Suppressor macrophage treated with lipopolysaccharide for 1 hour (primary cell): ENCODE measurements at places on chromosomes 3 and 15.

GRCh38 chr3:130627143-130627855, 110.3 kb downstream of the COL6A6 start:
- no peak for DNase-seq

DNA sequence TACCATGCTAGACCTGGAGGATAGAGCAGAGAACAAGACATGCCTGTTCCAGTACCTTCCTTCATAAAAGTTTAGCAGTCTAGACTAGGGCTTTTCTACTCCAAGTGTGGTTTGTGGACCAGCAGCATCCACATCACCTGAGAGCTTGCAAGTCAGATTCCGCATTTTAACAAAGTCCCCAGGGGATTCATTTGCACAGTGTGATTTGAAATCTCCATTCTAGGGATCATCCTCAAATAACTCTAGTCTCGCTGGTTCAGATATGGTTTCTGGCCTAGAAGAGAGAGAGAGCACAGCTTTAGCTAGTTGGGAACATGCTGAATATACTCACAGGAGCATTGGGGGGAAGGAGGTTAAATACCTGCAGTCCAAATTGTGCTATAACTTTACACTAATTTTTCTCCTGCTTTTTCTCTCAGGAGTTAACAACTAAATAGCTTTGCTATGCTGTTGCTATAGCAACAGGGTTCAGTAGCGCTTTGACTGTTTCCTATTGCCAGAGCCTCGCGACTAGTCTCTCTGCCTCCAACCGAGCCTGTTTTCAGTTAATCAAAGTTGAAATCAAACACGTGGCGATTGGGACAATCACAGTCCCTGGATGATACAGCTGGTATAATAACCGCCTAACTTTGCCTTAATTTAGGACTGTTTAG, 64.0 kb upstream of the RASGRF1 start:
- no peak for DNase-seq

GRCh38 chr3:150319900-150320299, 88.2 kb upstream of the TSC22D2 start:
- DNase-seq, result peak; percentile 56

DNA sequence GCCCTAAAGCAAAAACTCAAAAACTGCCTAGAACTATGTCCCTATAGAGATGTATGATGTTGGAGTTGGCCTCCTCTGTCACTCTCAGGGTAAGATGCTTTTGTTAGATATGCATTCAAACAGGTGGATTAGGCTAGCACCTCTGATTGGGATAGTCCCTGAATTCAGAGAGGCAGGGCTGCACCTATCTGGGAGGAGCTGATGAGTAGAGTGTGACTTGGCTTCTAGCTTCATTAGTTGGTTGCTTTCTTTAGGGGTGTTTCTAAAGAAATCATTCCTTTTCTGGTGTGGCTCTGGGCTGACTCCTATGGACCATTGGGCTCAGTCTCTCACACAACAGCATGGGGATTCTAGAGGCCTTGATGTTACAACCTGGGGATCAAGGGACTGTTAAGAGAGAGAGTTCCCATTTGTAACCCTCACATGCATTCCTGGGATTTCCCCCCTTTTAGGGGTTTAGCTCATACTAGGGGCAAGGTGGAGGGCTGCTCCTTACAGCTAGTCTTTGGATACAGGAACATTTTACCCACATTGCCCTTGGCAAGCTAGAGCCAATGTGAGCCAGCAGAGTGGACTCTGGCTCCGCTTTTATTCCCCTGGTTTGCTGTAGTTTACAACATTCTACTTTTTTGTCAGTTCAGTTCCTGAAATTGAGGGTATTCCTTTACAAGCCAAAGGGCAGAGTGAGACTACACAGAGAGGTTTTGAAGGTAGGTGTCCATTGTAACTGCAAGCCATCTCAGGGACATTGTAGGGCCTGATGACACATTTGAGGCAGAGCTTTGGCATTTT, 7.5 kb downstream of the ZNF592 start:
- DNase-seq, result peak; percentile 32

DNA sequence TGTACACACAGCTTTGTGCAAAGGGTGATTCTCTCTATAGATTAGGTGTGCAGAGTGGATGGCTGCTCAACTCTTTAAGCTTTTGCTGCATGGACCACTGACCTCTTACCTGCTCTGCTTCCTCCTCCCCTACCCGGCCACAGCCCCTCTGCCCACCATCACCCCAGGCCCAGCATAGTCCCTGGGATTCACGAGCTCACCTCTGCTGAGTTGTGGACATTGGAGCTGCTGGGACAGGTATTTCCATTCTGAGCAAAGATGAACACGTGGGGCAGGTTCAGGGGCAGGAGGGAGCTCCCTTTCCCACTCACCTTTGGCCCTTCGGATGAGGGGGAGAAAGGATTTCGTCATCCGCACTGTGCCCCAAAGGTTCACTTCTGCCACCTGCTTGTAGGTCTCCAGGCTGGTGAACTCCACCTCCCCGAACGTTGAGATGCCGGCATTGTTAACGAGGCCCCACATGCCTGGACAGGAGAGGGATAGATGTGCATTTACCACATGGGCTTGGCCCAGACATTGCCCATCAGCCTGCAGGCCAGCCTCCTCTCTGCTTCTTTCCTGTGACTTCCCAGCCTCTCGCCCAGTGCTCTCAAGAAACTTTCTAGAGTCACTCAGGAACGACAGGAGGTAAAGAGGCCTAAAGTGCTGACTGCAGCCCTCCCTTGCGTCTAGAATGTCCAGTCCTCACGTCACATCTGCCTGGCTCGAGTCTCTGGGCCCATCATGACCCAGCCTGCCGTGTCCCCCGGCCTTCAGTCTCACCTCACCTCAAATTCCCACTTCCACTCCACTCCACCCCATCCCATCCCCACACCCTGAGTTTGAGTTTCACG, 41.6 kb downstream of the BDH1 start:
- no peak for DNase-seq

DNA sequence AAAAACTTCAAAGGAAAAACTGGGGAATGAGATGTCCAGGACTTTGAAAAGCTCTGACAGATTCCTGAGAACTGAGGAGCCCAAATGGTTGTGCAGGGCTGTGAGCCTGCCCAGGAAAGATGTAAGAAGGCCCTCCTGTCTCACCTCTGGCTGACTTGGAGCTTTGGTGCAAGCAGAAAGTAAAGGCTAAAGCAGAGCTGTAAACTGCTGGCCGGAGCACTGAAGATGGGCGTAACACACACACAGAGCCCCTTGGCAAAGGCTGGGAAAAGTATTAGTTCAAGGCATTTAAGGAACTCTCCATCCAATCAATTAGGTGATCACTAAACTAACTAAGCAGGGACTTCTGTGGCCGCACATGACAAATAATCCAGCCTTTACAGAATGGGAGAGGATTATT, 144.1 kb upstream of the HACD2 start:
- DNase-seq, result no peak

DNA sequence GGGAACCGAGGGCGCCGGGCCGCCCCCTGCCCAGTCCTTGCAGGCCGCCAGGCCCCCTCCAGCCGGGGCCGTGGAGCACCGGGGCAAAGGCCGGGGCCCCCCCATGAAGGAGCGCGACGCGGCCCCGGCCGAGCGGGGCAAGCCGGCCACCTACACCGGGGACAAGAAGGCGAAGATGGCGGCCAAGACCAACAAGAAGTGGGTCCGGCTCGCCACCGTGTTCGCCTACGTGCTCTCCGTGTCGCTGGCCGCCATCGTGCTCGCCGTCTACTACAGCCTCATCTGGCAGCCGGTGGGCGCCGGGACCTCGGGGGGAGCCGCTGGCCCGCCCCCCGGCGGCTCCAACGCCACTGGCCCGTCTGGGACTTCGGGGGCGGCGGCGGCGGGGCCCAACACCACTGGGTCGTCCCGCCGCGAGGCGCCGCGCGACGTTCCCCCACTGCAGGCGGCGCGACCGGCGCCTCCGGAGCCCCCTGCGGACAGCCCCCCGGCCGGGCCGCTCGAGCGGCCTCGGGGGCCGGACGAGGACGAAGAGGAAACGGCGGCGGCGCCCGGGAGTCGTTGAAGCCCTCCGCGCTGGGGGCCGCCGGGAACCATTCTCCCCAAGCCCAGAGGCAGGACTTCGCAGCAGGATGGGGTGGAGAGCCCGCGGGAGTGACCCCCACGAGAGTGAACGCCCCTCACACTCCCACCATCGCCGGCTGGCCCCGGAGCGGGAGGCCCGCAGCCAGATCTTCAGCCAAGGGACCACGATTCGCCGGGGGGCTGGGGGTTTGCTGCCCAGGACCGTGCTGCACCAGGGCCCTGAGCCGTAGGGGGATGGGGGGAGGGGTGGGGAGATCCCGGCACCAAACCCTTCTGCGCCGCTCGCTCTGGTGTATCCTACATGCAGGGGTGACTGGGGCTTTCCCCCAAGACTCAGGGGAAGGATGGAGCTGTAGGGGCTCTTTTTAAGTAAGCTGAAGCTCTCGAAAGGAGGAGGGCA, 753 bp downstream of the INAFM2 start:
- DNase-seq, result peak; percentile 31

GRCh38 chr15:30941520-30941919, 37.8 kb downstream of the FAN1 start:
- no peak for DNase-seq

DNA sequence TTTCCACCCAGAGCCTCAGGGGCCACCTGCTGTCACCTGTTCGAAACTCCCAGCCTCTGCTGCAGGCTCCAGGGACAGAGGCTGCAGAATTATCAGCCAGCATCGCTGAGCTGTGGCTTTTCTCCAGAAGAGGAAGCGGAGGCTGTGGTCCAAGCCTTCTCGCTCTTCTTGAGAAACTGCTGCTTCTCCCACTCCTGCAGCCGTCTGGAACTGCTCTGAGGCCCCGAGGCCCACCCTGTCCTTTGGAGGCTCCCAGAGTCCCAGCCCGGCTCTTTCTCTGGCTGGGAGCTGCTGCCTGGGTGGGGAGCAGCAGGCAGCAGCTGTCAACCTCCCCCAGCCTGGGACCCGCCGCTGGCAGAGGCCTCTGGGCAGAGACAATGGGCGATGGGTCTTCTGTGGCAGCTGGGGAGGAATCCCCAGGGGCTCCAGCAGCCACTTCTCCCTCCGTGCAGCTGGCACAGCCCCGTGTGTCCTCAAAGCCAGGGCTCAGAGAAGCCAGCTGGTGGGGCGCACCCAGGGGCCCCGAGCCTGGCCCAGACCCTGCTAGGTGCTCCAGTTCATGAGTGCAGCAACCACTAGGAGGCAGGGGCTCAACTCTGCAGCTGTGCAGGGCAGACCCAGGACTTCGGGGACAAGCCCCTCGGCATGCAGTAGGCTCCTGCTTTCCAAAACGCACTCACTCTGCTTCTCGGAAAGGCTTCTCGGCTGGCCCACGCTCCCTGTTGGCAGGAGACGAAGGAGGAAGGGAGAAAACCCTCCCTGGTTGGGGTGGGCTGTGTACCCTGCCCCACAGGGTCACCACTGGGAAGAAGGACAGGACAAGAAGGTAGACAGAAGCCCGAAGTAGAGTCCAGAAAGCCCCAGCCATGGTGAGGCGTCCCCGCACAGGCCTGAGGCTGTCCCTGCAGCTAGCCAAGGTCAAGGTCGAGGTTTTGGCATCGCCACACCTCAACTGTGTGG, 49.9 kb upstream of the FURIN start:
- peak; percentile 78 for DNase-seq

DNA sequence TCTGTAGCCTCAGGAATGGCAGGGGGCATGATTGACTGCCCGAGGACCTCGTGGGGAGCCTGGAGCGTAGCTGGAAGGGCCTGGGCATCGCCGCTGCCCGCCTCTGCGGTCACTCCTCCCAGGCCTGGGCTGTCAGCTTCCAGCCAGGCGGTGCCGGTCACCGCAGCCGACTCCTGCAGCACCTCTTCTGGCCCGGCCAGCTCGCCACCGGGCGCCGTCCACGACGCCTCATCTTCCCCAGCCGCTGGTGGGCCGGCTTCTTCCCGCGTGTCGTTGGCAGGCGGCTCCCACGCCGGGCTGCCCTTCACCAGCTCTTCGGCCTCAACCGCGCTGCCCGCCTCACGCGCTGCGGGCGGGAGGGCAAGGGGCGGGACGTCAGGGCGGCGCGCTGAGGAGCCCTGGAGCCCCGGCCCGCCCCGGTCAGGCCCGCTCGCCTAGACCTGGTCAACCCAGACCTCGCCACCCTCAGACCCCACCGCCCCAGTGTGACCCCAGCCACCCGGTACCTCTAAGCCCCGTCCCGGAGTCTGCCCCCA, 1.0 kb downstream of the CSPG5 start:
- peak; percentile 38 for DNase-seq

DNA sequence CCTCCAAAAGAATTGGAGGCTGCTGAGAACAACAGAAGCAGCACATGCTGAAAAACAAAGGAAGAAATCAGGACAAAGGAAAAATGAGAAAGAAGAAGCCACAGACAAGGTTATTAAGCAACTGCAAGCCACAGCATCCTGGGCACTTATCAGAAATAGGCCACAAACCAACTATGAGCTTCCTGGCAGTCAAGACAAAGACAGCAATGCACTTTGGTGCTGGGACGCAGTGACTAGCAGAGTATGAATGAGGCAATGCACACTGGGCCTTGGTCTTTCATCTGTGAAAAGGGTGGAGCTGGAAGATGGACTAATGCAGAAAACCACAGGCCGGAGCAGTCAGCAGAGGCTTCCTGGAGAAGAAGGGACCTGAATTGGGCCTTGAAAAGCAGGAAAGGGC, 56.0 kb upstream of the LINGO1 start:
- DNase-seq, result no peak

GRCh38 chr3:197521277-197522182, 34.2 kb downstream of the BDH1 start:
- DNase-seq, result no peak

DNA sequence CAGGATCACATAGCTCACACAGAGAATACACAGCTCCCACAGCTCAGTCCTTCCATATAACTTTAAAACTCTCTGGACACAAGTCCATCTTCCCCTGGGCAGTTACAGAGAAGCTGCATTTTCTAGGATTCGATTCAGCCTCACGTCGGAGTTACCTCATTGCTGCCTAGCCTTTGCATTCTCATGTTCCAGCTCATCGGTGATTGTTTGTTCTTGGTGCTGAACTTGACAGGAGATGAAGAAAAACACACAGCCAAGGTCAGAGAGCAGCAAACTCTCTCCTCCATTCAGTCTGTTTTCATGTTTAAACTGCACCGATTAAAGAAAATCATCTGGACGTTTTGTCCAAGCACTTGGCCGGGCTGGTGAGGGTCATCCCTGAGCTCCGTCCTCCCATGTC, 375.5 kb upstream of the CFAP20DC start:
- no peak for DNase-seq

- peak; percentile 41 for DNase-seq
These were observed 74.4 kb downstream of the MOBP start for GRCh38 chr3:39541917-39542329.

DNA sequence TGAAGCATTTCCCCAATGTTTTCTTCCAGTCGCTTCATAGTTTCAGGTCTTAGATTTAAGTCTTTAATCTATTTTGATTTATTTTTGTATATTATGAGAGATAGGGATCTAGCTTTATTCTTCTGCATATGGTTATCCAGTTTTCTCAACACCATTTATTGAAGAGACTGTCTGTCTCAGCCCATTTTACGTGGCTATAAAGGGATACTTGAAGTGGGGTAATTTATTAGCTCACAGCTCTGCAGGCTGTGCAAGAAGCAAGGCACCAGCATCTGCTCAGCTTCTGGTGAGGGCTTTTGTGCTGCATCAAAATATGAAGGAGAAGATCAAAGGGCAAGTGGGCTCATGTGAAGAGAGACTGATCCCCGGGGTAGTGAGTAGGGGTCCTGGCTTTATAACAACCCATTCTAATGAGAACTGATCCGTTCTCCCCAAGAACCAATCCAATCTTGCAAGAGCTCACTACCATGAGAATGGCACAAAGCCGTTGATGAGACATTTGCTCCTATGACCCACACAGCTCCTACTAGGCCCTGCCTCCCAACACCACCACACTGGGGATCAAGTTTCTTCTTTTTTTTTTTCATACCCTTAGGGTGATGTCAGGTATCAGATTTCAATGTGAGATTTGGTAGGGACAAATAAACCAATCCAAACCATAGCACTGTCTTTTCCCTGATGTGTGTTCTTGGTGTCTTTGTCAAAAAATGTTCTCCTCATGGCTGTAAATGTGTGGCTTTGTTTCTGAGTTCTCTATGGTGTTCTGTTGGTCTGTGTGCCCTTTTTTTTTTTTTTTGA, 63.2 kb downstream of the IQGAP1 start:
- DNase-seq, result no peak
